ENCODE measurements at places on chromosomes 2 and 18.

GRCh38 chr2:127805491-127805890 lies 5.5 kb downstream of the WDR33 start:
- no peak for DNase-seq

GRCh38 chr2:74671479-74671878 lies 17.4 kb downstream of the SEMA4F start:
- no peak for DNase-seq

GRCh38 chr18:47997338-47997780 lies 66.9 kb upstream of the SMAD2 start:
- DNase-seq = no peak

DNA sequence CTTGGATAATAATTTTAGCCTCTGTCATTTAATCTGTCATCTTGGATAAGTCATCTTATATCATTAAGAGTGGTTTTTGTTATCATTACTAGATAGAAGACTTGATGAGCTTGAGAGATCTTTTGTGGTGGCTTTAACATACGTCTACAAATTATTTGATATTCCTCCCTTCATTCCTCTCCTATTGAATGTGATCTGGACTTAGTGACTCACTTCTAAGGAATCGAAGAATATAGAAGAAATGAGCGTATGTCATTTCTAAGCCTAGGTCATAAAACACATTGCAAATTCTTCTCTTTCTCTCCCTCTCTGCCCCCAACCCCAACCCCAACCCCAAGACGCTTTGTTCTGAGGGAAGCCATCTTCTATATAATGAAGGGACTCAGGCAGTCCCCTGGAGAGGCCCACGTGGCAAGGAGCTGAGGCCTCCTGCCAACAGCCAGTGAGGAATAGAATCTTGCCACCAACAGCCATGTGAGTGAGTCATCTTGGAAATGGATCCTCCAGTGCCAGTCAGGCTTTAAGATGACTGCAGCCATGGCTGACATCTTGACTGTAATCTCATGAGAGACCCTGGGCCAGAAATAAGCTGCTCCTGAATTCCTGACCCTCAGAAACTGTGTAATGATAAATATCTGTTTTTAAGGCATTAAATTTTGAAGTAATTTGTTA lies 221.6 kb upstream of the SP5 start:
- DNase-seq = no peak

DNA sequence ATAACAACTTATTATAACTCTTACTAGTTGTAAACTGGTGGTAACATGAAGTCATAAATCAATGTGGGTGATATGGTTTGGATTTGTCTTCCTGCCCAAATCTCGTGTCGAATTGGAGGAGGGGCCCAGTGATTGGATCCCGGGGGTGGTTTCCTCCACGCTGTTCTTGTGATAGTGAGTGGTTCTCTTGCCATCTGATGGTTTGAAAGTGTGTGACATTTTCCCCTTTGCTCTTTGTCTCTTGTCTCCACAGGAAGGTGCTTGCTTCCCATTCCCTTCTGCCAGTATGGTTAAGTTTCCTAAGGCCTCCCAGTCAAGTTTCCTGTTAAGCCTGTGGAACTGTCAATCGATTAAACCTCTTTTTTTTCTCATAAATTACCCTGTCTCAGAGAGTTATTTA lies 321.6 kb downstream of the DSEL start:
- DNase-seq = no peak

- no peak for DNase-seq
Observed at GRCh38 chr2:238949710-238950345, 101.9 kb downstream of the TWIST2 start.

DNA sequence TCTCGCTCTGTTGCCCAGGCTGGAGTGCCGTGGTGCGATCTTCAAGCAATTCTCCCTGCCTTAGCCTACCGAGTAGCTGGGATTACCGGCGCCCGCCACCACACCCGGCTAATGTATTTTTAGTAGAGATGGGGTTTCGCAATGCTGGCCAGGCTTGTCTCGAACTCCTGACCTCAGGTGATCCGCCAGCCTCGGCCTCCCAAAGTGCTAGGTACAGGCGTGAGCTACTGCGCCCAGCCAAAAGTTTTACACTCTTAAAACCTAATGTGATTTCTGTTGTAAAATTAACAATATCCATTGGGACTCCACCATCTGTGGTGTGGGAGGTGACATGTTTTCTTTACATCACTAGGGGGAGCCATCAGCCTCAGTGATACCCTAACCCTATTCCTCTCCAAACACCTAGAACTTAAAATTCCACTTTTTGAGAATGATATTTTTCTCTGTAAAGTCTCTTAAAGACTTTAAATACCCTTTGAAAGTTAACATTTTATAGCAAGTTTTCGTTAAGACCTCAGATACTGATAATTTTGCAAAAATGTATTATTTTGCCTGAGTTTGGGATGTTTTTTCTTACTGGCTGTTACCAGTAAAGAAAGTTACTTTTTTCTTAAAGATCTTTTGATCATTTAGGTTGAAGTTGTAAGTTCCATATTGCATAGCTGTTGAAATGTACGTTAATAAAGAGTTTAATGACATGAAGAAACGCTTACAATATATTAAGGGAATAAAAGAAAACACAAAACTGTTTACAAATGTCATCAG lies 11.6 kb upstream of the EIF2AK2 start:
- DNase-seq = no peak

DNA sequence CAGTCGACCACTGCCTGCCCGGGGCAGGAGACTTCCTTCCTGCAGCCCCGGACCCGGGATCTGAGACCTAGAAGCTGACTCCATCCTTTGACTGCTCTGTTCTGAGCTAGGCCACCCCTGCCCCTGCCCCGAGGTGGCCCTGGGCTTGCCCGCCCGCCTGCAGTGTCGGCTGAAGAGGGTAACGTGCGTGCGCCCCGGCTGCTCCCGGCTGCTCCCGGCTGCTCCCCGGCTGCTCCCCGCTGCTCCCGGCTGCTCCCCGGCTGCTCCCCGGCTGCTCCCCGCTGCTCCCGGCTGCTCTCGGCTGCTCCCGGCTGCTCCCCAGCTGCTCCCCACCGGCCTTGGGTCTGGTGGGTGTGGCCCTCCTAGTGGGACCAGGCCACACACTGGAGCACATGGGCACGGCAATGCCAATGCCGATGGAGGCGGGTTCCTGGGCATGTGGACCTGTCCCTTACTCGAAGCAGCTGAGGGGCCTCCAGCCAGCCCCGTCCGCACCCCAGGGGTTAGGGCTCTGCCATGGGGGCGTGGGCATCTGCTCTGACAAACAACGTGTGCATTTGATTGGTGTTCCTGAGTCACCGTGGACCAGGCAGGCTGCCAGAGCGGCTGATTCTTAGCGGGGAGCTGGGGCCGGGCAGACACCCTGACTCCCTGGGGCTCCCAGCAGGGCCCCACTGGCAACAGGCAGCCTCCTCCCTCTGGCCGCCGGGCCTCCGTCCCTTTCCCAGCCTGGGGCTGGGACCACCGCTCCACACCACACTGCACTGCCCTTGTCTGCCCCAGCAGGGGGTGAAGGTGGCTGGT lies 2.0 kb upstream of the GAL3ST2 start:
- no peak for DNase-seq

GRCh38 chr2:103437161-103437560 lies 675.3 kb downstream of the TMEM182 start:
- DNase-seq = no peak

DNA sequence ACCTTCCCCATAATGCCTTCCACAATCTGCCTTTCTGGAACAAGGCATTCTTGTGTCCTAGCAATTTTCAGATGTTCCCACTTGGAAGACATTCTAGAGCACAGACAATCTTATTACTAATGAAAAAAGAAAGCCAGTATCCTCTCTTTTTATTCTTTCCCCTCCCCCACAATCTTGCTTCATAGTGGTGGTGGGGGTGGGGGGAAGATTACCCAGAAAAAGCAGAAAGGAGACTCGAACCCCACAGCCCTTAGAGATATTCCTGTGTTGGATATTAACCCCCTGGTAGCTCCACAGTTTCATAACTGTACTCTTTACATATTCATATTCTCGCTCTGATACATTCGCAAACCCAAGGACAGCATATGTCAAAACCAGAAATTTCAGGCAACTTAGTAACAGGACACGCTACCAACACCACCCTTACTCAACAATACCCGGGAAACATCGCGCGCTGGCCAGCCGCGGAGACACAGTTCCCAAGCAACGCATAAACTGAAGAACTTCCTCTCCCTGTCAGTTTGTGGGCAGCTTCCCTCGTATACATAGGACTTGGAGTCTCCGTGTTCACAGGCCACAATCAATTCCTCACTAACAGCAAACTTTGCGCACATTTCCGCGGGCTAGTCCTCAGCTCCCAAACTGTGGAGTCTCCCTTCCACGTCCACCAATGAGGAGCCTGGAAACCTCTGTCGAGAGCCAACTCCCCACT lies 793 bp downstream of the NR4A2 start:
- peak; percentile 69 for DNase-seq

DNA sequence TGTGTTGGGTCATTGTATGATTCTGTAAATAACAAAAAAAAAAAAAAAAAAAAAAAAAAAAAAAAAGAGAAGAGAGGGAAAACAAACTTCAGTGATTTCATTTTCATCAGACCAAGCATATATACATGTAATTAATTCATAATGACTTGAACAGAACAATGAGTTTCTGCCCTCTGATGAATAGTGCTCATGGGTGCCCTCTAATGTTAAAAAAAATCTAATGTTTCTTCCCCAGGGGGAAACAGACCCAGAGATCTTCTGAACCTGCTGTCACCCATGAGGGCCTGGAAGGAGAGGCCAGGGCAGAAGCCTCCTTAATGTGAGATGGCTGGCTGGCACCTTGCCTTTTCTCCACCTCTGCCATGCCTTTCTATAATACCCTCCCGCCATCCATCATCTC lies 289.2 kb downstream of the ZNF521 start:
- no peak for DNase-seq

DNA sequence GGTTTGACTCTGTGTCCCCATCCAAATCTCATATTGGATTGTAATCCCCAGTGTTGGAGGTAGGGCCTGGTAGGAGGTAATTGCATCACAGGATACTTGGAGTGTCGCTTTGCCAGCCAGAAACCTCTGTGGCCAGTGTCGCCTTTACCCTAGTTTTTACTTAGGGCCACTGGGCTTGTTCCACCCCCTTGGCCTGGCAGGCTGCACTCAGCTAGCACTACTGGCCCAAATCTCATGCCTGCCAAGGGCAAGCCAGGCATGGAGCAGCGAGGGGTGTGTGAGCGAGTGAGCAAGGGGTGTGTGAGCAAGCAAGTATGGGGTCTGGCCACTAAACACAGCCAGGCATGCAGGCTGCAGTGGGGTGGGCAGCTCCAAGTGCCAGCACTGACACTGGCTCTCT lies 178.7 kb upstream of the MGAT5 start:
- DNase-seq = no peak

DNA sequence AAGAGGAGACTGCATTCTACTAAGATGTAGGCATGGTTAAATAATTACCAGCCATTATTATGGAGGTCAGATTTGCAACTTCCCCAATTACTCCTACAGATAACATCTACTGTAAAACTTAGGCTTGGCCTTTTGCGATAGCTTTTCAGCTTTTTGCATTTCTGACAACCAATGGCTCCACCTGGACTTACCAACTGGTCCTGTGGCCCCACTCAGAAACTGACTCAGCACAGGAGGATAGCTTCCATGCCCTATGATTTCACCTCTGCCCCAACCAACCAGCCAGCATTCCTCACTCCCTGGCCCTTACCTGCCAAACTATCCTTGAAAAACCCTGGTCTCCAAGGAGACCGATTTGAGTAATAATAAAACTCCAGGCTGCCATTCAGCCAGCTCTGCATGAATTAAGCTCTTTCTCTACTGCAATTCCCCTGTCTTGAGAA lies 28.2 kb downstream of the TUBB6 start:
- no peak for DNase-seq
